ENCODE measurements at places on chromosomes 16 and 17.

DNA sequence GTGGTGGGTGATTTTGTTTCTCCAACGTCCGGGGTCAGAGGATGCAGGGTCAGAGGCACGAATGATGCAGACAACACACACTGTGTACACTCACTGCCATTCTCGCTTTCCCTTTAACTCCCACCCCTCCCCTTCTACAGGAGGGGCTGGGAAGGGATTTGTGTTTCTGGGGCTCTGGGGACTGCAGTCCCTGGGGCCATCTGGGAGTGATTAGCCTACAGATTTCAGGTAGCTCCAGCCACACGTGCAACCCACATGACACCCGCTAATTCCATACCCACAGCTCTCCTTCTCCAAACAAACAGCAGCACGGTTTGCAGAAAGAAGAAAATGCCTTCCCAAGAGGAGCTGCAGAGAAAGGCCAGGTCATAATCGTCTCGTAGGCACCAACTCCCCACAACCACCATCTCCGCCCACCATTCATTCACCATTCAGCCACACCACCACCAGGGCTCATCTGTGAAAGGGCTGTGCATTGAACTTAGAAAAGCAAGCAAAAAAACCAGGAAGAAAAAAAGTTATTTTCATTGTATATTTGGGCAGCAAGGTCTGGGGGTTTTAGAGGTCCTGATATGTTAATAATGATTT is 9.4 kb upstream of the SOX9 start:
- no peak for DNase-seq

- DNase-seq, result no peak
Observed at GRCh38 chr16:10950393-10950792, 6.0 kb downstream of the CLEC16A start.

DNA sequence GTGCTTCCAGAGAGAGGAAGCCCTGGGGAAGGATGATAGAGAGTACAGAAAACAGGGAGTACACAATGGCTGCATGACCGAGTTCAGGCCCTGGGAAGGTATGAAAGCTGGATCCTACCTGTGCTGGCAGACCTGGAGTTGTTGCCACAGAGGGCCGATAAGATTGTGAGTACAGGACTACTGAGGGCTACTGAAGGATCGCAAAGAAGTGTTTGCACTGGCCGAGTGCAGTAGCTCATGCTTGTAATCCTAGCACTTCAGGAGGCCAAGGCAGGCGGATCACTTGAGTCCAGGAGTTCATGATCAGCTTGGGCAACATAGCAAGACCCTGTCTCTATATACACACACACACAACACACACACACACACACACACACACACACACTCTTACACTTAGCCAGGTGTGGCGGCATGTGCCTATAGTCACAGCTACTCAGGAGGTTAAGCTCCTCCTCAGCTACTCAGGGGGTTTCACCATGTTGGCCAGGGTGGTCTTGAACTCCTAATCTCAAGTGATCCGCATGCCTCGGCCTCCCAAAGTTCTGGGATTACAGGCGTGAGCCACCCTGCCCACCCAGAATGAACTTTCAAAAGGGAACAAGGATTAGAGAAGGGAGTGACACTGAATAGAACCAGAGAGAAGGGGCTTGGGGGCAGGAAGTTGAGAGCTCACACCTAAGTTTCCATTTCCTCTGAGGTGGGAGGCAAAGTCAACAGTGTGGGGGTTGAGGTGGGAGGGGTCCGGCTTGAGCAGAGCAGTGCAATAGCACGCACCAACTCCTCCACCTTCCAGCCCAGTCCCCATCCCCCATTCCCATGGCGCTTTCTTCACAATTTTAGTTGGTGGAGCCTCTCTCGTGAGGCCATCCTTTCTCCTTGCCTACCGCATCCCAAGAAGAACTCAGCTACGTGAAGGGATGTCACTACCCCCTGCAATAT is 7.5 kb downstream of the SCIMP start:
- peak; percentile 68 for DNase-seq

DNA sequence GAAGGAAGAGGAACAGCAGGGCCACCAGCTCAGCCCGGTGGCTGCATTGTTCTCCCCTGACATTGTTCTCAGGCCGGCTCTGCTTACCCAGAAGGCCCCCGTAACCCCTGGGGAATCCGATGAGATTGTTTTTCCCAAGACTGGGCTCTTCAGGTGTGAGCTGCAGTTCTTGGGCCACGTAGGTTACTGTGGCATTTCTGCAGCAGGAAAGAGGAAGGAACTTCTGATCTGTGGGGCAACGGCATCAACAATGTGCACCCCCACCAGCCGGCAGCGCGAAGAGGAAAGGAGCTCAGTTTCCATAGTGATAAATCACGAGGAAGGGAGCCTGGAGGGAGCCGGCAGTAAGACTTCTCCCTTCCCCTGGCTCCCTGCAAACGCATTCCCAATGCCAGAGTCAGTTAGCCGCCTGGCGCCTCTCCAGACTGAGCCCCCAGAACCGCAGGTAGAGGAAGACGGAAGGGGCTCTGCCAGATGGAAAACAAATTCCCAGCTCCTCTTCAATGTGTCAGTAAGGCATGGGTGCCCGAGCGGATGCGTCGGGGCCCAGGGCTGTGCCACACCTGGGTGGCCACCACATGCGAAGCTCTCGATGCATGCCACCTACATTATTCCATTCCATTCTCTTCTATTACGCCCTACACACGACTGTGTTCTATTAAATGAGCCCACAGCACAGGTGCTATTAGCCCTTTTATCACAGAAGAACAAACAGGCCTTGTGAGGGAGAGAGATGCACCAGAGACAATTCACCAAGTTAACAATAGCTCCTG is 21.5 kb upstream of the PECAM1 start:
- no peak for DNase-seq

- DNase-seq, result no peak
Observed at GRCh38 chr17:38705803-38706504, 881 bp downstream of the MLLT6 start.

- DNase-seq, result no peak
Observed at GRCh38 chr17:51245535-51245934, 14.3 kb downstream of the MBTD1 start.

DNA sequence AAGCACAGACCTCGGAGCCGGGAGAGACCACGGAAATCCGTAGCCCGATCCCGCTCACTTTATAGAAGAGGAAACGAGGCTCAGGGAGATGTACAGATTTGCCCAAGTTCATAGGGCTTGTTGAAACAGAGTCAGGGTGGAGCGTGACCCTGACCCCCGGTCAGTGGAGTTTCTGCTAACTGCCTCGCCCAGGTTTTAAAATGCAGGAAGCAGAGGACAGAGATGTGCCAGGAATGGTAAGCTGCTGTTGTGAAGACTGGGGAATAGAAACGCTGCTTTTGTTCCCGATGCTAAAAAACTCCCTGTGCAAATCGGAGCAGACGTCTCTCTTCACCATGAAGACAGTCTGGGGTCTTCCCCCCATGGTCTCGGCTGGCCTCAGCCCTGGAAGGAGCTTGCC is 403.0 kb downstream of the SEC14L1 start:
- DNase-seq, result no peak

DNA sequence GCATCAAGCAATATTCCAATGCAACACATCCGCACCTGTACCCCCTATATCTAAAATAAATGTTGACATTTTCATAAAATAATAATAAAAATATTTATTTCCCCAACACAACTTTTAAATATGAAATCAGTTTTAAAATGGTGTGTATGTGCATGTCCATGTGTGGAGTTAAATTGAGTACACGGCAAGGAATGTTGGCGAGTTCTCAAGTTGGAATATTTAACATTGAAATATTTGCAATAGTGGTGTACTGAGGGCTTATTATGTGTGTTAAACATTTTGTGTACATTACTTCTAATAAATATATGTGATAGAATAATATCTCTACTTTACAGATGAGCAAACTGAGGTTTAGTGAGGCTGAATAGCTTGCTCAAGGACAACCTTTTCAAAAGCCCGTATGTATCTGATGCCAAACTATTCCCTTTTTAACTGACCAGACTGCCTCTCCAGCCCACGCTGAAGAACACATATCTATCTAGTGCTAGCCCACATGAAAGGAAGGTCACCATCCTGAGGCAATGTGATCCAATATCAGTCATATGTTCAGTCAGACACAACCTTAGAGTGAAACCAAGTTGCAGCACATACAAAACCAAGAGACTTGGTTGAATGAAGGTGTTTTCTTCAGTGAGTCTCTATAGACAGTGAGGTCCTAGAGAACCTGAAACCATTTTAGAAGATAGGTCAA is 192.2 kb upstream of the CDH11 start:
- DNase-seq, result no peak

- DNase-seq, result no peak
Observed at GRCh38 chr17:15261258-15261801, 3.8 kb downstream of the PMP22 start.

DNA sequence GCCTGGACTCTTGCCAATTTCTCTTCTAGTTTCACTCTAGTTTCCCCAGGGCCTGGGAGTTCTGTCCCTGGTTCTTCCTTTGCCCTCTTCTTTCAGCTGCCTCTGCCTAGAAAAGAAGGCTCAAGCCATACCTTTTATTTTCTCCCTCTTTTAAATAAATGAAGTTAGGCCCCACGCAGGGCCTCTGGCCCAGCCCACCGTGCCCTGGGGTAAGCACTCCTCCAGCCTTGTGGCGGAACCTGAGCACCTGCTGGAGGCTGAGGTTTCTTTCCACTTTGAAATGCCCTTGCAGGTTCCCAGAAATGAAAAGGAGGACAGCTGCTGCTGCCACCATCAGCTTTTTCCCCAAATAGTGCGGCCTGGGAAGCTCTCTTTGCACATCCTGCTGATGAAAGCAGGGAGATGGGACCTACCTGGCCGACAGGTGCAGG is 139.4 kb downstream of the CCDC182 start:
- DNase-seq, result no peak

DNA sequence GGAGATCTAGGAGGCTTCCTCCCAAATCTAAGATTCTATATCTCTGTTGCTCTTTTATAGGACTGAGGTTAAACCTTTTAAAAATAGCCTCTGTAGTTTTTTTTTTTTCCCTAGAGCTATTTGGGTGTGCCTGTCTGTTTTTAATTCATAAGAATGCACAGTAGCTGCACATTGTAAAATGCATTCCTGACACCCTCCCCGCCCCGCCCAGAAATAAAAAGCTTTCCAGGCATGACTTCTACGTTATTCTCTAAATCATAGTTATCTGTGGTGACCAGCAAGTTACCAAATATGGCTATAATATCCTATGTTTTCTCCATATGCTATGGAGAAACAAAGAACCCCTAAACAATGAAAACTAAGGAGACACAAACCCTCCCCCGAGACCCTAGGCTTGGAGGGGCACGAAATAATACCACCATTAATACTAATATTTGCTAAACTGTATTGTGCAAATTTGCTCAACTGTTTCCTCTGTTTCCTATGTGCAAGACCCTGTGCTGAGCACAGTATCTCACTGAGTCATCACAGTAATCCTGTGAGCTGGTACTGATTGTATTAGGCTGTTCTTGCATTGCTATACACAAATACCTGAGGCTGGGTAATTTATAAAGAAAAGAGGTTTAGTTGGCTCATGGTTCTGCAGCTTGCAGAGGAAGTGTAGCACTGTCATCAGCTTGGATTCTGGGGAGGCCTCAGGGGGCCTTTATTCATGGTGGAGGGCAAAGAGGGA is 388.3 kb downstream of the CA10 start:
- DNase-seq, result no peak

DNA sequence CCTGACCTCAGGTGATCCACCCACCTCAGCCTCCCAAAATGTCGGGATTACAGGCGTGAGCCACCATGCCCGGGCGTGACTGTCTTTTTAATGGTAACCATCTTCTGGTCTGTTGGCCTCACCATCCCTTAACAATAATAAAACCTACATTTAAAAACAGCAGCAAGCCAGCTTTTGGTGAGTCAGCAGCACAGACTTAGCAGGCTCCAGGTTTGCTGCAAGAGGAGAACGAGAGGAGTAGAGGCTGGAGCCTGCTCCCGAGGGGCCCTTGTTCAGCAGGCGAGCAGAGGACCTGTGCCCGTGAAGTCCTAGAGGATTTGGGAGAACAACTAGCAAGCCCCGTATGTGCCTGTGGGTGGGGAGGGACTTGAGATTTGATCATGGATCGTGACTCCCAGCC is 35.7 kb downstream of the MYH13 start:
- no peak for DNase-seq

GRCh38 chr17:4003501-4004421 is 39.5 kb upstream of the ATP2A3 start:
- no peak for DNase-seq

All from CD8-positive, alpha-beta memory T cell (primary cell).